GM12865 (cell line): ENCODE measurements at places on chromosomes 7 and 10.

DNA sequence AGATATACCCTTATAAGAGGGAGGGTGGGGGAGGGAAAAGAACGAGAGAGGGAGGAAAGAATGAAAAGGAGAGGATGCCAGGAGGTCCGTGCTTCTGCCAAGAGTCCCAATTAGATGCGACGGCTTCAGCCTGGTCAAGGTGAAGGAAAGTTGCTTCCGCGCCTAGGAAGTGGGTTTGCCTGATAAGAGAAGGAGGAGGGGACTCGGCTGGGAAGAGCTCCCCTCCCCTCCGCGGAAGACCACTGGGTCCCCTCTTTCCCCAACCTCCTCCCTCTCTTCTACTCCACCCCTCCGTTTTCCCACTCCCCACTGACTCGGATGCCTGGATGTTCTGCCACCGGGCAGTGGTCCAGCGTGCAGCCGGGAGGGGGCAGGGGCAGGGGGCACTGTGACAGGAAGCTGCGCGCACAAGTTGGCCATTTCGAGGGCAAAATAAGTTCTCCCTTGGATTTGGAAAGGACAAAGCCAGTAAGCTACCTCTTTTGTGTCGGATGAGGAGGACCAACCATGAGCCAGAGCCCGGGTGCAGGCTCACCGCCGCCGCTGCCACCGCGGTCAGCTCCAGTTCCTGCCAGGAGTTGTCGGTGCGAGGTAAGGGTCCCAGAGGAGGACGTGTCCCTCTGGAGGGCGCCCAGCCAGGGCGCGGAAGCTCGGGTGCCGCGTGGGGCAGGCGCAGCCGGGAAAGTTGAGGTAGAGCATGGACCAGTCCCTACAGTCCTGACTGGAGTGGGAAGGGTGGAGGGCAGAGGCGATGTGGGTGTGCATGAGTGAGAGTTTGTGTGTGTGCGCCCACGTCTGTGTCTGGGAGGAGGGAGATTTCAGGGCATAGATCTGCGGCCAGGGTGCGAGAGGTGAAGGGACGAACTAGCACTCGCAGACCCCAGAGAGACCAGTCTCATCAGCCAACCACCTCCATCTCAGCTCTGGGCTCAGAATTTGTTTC is 844 bp downstream of the GRM3 start:
- no peak for DNase-seq

- no peak for DNase-seq
These were observed 39.4 kb upstream of the PIP4K2A start for GRCh38 chr10:22753786-22754185.

DNA sequence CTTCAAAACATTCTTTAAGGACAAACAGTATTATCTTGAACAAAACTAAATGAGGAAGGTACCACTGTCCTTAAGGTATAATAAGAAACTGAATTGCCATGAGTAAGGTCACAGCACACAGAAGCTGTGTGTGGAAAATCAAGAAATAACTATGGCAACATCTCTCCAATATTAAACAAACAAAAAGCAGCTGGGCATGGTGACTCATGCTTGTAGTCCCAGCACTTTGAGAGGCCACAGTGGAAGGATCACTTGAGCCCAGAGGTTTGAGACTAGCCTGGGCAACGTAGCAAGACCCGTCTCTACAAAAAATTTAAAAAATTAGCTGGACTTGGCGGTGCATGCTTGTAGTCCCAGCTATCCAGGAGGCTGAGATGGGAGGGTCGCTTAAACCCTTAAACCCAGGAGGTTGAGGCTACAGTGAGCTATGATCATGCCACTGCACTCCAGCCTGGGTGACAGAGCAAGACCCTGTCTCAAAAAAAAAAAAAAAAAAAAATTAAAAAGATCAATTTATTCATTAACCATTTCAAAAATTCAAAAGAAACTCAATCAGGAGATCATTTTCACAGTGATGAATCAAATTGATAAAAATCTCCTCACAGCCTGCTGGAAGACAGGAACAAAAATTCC is 195.4 kb downstream of the SKIDA1 start:
- DNase-seq, result no peak

- no peak for DNase-seq
These were observed 346.5 kb upstream of the NPVF start for GRCh38 chr7:25574828-25575227.

- DNase-seq, result no peak
These were observed 177.2 kb downstream of the SEC23IP start for GRCh38 chr10:120069700-120070099.

DNA sequence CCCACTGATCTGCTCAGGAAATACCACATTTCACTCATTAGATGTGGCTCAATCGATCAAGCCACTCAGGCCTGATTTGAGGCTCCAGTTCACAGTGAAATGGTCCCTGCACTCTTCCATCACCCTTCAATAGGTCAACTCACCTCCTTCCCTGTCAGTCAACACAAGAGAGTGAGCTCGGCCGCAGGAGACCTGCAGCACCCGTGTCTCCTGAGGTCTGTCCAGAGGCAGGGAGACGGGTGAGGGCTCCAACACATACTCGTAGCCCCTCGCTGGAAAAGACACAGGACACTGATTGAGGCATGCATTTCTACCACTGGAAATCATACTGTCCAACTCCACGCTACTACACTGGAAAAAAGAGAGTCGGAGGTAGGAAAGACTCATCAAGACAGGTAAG is 7.1 kb downstream of the RCC1L start:
- no peak for DNase-seq

- DNase-seq, result no peak
These were observed 379.6 kb downstream of the ARL4A start for GRCh38 chr7:13067036-13067435.

DNA sequence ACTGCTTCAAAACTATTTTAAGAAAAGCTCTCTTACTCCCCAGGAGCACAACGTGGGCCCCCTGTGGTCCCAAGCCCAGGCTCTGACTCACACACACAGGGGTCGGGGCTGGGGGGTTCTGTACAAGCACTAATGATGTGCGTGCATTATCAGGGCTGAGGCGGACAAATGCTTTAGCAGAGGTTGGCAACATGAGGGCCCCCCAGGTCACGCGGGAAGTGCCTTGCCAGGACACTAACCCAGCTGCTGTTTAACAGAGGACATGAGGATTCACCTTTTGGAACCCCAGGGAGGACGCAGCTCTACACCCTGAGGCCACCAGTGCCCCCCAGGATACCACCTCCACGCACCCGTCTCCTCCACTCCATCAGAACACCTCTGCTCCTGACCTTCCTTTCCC is 342.8 kb downstream of the DNAJB6 start:
- no peak for DNase-seq

DNA sequence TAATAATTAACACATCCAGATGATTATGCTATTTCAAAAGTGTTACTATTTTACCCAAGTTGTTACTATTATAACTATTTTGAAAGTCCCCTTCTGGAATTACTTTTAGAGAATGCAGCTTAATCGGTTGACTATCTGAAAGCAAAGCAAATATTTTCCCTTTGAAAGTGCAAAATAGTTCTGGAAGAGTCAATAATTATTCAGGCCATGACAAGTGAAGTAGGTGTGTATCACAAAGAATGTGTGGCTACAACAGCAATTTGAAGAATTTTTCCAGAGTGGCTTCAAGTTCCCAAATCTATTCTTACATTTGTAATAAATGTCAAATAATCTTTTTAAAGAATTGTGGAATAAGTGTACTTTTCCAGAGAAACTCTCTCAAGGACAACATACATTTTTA is 42.8 kb downstream of the RNLS start:
- no peak for DNase-seq
